ENCODE measurements at places on chromosomes 3 and 15.
A peak's percentile ranks its signal among the peaks of the same experiment; 100 is the strongest.

GRCh38 chr15:70777170-70777926, 14.0 kb upstream of the UACA start:
- DNase-seq = no peak

- DNase-seq = no peak
These were observed 466.6 kb downstream of the RAP2B start for GRCh38 chr3:153628591-153628990.

DNA sequence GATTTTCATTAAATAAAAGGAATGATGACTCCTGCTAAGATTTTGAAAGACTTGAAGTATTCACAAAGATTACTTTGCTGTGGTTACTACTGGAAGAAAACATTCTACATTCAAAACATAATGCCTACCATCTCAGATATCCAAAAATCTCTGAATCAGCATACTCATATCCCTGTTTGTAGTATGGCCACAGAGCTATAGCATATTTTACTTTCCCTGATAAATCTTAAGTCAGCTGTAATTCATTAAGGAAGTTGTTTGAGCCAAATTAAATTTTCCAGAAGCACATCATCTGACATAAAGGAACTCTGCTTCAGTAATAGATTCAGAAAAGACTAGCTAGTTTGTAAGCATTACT, 942.0 kb downstream of the ROBO1 start:
- no peak for DNase-seq

- DNase-seq = no peak
These were observed 567.0 kb upstream of the MCTP2 start for GRCh38 chr15:93664213-93664956.

DNA sequence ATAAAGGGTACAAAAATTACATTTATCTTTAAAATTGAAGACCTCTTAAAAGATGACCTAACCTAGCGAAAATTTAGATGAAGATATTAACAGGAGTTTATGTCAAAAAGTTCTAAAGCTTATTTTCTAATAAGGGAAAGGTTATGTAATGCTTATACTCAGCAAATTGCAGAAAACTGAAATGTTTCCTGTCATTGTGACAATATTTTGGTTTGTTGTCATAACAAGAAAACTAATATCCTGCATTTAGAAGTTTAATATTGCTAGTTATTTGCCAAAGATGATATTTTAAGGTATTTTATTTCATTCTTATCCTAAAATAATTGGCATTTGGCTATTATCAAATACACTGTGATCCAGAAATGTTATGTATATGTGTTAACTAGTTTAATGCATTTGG, 294.5 kb downstream of the C3orf38 start:
- no peak for DNase-seq

DNA sequence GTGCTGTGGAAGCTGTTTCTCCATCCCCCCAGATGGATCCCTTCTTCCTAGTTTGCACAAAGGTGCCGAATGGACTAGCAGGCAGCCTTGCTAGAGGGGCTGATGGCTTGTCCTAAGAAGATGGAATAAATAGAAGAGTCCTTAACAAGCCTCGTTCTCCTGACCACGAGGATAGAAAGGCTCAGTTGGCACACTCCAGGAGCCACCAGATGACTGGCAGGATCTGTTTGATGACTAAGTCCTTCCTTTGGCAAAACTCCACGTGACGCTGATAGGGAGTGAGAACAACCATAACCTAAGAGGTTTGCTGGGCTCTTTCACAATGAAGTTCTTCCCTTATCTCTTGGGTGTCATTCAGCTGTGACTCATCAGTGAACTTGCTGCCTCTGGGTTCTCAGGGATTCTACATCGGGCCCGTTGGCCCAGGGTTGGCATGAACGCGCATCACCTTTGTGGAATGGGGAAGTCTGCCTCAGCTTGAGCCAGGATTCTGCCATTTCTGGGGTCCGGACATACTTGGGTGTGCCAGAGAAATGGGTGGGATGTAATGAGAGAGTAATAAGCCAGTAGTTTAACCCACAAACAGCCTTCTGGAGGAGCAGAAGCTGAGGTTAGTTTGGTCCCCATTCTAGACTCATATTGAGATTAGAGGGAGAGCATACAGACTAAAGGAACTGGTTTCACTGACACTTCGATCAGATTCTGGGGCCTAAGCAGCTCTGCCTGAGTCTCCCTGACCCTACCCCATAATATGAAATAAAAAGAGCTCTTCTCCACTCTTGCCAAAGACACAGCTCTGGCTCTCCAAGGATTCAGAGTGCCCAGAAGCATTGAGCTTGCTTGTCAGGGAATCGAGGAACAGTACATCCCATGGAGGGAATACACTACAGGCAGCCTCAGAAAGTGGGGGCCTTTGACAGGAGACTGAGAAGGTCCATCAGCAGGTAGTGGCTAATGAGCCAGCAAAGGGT, 2.0 kb upstream of the MELTF start:
- no peak for DNase-seq

GRCh38 chr3:112873632-112874031, 27.0 kb upstream of the CD200R1L start:
- DNase-seq = no peak

DNA sequence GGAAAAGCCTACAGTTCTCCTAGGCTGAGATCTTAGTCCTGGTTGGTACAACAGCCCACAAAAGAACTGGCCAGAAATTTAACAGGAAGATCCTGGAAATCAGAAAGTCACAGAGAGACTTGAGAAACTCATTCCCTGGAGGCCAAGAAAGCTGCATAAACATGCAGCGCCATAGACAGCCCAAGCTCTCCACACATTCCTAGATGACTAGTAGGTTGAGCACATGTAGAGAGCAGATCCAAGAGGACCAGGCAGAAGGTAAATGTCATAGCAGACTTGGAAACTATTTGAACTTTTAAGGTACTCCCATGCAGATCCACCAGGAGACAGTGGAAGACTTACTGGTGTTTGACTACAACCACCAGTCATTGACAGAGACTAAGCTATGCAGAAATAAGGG, 18.4 kb downstream of the KBTBD12 start:
- no peak for DNase-seq

- DNase-seq = no peak
These were observed 3.1 kb upstream of the LARP6 start for GRCh38 chr15:70856884-70857561.

DNA sequence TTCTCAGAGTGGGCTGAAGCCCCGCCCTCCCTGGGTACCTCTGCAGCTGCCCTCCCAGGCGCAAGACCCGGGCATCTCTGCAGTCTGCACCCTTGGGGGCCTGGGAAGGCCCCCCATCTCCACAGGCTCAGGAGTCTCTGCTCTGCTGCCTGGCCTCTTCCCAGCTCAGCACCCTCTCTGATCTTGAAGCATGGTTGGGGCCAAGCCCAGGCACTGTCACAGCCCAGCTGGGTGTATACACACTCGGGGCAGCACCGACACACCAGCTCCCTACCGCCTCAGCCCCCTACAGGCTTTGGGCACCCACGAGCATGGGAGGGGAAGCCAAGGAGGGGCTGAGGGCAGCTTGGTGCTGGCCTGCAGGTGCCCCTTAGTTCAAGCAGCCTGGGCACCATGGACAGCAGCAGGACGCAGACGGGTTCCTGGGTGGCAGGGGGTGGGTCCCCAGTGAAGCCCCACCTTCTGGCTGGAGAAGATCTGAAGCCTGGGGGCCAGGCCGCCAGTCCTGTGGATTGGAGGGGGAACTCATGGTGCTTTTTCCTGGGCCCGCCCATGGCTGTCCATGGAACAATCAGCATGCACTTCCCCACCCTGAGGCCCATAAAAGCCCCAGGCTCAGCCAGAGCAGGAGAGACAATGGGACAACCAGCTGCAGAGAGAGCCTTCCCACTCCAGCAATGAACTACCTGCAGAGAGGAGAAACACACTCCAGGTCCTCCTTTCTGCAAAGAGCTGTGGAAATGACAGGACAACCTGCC, 170.6 kb downstream of the TJP1 start:
- no peak for DNase-seq

GRCh38 chr3:195213639-195214315, 57.2 kb downstream of the XXYLT1 start:
- DNase-seq = no peak

DNA sequence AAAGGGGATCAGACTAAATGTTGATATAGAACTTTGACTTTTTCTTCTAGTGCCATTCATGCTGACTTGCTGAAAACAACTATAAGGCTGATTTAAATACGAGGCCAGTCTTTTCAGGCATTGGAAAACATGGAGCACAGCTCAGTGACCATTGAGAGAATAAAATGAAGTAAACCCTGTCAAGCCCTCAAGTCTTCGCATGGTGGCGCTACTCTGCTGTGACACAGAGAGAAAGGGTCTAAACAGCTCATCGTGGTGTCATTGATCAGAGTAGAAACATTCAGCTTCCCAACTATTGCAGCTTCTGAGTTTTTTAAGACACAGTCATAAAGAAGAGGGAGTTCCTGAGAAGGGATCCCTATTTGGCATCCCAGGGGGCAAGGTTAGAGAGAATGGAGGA, 716.2 kb downstream of the DIPK2A start:
- DNase-seq = no peak

DNA sequence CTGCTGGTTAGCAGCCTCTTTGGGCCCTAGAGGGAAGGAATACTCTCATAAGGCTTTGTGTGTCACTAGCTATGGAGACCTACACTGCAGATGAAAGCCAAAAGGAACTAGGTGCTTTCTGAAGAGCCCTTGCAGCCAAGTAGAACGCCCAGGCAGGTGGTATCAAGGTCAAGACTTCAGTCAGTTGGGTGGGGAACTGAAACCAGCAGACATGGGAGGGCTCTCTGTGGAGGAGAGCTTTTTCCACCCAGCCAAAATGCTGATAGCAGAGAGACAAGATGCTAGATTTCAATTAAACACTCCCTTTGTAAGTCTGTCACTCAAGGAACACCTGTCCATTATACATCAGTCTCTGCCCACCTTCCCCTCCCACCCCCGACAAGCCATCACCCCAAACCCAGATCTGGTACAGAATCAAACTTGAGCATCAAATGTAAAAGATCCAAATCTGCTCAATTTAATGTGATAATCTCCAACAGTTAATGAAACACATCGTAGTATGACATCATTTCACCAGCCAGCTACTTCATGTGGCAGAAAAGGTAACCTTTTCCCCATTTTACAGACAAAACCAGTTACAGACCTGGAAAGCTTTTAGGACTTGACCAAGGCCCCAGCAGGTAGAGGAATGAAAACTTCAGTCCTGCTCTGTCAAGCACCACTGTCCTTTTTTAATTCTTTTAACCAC, 14.6 kb downstream of the MRPS25 start:
- no peak for DNase-seq

DNA sequence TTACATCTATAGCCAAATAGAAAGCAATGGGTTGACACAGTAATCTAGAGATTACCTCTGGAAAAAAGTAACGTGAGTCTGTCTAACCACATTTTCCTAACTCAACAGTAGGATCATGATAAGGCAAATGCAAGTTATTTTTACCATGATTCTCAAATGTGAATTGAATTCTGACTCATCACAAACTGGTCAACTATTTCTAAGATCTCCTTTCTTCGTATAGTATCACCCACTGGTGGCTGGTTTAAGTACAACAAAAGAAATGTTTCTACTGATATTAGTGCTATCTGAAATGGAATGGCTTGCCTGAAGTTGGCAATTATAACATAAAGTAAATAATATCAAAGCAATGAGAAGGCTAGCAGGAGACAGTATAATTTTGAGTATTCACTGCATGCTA, 102.2 kb downstream of the ABI3BP start:
- DNase-seq = no peak

DNA sequence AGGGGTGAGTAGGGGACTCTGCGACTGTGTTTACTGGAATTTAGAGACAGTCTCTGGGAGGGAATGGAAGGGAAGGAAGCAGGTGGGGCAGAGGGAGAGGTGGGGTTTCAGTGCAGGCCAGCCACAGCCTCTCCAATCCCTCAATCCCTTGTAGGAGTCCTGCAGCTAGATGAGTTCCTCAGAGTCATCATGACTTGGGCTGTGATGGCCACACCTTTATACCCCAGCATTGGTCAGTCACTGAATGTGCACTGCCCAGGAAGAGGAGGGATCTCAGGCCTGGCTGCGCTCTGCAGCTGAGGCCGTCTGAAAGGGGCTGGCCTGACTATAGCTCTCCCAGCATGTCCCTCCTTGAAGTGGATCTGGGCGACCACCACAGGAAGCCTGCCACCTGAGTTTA, 67.3 kb upstream of the GLCE start:
- no peak for DNase-seq

DNA sequence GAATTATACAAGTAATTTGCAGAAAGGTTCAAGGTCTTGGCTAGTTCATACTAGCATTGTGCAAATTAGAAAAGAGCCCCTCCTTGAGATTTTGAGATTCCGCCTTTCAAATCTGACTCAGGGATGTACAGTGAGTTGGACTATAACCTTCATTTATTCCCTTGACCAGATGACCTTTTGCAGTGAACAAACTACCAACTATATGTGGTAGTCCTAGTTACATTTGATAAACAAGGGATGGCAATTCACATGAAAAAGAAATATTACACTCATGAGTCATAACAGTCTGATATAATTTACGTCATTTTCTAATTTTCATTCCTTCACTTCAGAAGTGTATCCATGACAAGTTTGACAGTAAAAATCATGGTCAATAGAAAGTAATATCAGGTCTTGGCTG, 860.4 kb downstream of the ROBO1 start:
- DNase-seq = no peak

DNA sequence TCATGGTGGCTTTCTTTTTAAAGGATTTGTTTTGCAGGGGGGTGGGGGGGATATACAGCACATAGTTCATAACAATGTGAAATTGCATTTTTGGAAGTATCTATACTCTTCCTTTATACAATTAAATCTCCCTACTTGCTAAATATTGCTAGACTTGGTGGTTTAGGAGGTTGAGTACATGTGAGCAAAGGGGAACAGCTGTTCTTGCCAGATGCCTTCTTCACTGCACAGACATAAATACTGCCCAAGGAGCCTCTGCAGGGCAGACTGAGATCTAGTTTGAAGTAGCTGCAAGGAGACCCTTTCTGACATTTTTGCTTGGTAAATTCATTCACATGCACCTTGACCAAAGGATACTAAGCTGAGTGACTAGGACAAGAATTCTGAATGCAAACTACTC, 228.6 kb upstream of the IL12A start:
- DNase-seq = no peak

- DNase-seq = no peak
These were observed 466.3 kb downstream of the NR2F2 start for GRCh38 chr15:96796841-96797240.

- no peak for DNase-seq
These were observed 985.2 kb upstream of the SEMA6D start for GRCh38 chr15:46732060-46732459.

- DNase-seq = peak; percentile 49
These were observed at the start of gene PPM1L for GRCh38 chr3:160755776-160756304. Gene PPM1L, plus strand, starts transcription at chr3:160756231.

DNA sequence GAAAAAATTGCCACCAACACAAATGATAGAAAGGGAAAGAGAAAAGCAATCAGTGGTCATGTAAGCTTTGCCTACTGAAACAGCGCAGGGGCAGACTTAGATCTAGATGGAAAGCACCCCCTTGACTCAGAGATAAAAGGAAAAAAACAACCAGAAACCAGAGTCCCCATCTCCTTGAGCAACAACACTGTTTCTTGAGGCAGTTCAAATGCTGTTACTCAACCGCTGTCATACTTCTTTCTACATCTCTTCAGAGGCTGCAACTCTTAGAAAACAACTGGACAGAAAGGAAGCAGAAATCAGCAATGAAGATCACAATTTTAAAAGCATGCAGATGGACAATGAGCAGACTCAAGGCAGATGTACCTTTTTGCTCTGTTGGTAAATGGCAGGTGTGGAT, 36.5 kb downstream of the FSIP1 start:
- DNase-seq = no peak

- no peak for DNase-seq
These were observed 58.1 kb upstream of the CD200R1L start for GRCh38 chr3:112904786-112905185.
